H1 (cell line): ENCODE measurements at places on chromosomes 7 and 10. TPM values are rescaled to one million over a fixed set of nuclear protein-coding genes. Genes with fewer than 3 reads are reported as not detected.

DNA sequence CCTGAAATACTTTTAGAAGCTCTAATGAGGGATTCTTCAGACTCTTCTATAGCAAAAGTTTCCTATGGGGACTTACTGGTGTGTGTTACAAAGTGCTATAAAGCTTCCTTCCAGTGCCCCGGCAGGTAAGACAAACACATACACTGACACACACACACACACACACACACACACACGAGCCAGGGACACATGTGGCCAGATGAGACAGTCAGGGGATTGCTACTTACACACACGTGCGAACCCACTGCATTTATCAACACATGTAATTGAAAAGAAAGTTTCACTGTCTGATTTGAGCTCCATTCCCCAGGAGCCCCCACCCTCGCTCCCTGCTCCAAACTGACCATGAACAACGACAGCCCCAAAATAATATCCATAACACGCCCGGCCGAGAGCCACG, 119.8 kb downstream of the PRPF18 start:
- no peak for DNase-seq

The VIPR2 gene
- total RNA-seq: 2.4 and 3.1 TPM in 2 replicates

- peak; percentile 80 for DNase-seq
These were observed 24.8 kb upstream of the EIF5AL1 start for GRCh38 chr10:79487296-79488194.

DNA sequence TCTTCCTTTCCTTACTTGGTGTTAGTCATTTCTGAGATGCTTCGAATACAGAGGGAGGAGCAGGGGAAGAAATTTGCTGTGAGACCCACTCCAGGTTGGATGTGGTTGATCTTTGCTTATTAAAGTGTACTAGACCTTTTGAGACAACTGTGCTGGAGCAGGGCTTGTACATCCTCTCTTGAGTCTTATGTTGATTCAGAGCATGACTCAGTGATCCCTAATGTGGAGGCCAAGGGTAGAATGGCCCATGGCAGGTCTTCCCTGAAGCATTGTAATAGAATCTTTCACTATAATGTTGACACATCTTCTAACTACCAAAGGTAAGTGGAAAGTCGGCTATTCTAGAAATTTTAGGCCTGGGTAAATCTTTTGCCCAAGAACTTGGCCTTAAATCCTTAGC, 17.0 kb upstream of the SFR1 start:
- DNase-seq: no peak

The RSBN1L gene
- 22.1 and 22.6 TPM in 2 replicates for total RNA-seq

The C10orf105 gene
- 0.48 and 0.73 TPM in 2 replicates for total RNA-seq

- no peak for DNase-seq
These were observed 238.0 kb upstream of the PPP2R2D start for GRCh38 chr10:131662851-131663250.

DNA sequence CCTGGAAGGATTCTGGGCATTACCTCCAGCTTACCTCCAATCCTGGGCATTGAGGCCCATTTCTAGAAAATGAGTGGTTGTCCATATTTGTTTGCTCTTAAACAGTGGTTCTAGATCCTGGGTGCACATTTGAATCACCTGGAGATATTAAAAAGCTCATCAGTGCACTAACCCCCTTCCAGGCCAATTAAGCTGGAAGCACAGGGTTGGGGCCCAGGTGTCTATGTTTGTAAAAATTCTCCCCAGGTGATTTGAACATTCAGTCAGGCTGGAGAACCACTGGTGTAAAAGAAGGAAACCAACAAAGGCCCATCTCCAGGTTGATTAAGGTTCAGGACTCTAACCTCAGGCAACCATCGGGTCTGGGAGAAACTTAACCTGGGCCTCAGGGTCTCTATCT, 102.6 kb upstream of the NANOS1 start:
- peak; percentile 1 for DNase-seq
